Stimulated activated CD8-positive, alpha-beta memory T cell treated with anti-CD3 and anti-CD28 coated beads, Interleukin-4, amount 100 ng/mL, for 24 hours (primary cell): ENCODE measurements at places on chromosomes 2 and 18.

- DNase-seq = no peak
Observed at GRCh38 chr18:8011361-8011760, 444.2 kb downstream of the PTPRM start.

- DNase-seq = no peak
Observed at GRCh38 chr2:167147271-167147941, 259.1 kb downstream of the XIRP2 start.

- DNase-seq = no peak
Observed at GRCh38 chr18:477565-477964, 22.9 kb downstream of the COLEC12 start.

DNA sequence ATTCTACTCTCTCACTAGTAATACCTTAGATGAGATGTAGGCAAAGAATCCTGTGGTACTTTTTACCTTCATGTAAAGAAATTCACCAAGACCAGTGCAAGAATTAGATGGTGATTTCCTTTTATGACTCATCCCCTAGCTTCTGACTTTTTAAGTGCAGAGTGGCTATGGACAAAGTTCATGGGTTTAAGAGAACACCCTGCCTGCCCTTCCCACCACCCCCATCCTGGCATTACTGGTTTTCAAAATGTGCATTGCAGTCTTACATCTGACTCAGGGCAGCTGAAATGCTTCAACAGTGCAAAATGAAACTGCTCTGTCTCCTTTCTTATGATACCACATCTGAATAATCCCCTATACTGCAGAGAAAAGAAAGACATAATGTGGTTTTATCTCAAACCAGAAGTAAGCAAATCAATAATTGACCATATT lies 22.6 kb downstream of the MAIP1 start:
- no peak for DNase-seq

- no peak for DNase-seq
Observed at GRCh38 chr2:206846981-206847834, 81.8 kb downstream of the FASTKD2 start.

GRCh38 chr2:43798300-43798699 lies 24.5 kb downstream of the DYNC2LI1 start:
- no peak for DNase-seq

DNA sequence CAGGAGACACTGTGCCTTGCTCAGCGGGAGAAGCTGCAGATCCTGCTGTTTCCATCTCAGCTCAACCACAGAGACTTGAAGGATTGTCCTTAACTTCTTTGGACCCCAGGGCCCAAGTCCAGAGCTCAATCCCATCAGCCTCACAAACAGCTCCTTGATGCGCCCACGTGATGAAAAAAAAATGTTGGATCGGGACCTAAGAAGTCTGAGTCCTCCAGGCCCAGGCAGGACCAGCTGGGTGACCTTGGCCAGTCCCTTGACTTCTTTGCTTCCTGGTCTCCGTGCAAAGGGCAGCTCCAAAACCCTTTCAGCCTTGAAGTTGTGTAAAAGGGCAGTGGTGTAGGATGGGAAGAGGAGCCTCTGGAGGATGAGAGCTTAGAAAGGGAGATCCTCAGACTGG lies 175.5 kb downstream of the ZFP36L2 start:
- DNase-seq = no peak

DNA sequence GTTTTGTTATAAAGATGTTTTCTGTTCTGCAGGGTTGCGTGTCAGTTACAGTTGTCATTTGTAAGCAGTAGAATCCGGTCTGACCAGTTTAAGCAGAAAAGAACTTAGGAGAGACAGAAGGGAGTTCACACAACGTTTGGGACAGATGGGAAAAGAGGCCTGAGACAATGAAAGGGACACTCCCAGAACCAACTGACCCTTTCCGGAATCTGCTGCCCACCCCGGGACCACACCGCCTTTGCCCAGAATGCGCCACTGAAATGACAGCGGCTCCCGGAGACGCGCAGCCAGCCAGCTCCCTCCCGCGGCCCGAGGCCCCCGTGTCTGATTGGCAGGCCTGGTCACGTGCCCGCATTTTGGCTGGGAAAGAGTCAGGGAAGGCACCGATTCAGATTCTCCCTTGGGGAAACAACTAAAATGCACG lies 244.6 kb downstream of the BCL2 start:
- DNase-seq = peak; percentile 48

- DNase-seq = no peak
Observed at GRCh38 chr18:36265015-36265414, 32.5 kb upstream of the FHOD3 start.

DNA sequence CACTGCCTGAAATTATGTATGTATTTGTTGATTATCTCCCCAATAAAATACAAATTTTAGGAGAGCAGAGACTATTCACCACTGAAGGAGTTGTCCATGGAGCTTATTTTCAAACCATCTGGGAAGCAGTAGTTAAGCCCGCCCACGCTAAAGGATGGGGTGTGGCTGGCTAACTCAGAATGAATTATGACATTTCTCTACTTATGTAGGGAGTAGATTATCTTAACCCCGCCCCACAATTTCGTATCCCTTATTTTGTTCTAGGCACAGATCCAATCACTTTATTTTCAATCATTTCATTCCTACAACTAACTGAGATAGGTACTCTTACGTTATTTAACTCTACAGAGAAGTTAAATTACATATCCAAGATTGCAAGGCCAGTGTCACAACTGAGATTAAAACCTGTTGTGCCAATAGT lies 1.4 kb upstream of the LAPTM4A start:
- DNase-seq = no peak

DNA sequence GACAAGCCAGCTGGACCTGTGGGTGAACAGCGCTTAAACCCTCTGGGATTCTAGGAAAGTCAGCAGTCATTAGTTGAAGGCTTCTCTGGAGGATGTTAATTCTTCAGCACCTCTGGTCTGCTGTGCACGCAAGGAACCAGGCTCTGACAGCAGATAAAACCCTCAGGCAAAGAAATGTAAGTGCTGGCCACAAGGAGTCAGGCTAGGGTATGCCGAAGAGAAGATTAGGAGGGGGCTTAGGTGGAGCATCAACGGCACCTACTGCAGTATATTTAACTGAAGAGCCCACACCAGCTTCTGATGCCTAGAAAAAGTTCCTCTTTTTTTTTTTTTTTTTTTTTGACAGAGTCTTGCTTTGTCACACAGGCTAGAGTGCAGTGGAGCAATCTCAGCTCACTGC lies 304.2 kb upstream of the MC4R start:
- no peak for DNase-seq

DNA sequence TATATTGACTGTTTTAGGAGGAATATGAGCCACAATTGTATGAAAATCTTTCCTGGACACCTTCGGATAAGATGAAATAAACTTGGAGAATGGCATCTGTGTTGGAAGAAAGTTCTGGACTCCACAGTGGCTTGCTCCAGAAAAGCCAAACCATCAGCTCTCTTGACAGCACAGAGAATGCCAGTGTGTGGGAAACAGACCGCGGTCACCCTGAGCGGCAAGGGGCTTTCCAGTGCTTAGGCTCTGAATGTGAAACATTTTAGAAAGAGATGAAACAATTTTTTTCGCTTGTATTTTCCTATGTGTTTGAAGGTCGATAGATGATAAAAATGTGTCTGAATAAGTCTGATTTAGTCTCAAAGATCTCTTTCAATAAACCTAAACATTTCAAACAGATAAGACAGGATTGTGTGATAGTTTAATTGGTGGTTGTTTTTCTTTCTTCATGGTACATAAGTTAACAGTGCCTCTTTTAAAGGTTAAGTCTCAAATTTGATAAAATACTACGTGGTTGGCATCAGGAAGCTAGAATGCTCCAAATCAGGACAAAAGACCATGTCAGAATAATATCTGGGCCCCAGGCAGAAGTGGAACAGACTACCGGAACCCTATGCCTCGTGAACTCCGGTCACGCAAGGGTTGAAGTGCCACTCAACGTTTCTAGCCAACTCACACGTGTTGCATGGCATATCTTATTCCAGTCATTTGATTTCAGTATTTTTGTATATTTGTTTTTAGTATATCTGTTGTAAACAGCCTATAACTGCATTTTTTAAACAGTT lies 28.9 kb downstream of the PTGR3 start:
- DNase-seq = no peak

DNA sequence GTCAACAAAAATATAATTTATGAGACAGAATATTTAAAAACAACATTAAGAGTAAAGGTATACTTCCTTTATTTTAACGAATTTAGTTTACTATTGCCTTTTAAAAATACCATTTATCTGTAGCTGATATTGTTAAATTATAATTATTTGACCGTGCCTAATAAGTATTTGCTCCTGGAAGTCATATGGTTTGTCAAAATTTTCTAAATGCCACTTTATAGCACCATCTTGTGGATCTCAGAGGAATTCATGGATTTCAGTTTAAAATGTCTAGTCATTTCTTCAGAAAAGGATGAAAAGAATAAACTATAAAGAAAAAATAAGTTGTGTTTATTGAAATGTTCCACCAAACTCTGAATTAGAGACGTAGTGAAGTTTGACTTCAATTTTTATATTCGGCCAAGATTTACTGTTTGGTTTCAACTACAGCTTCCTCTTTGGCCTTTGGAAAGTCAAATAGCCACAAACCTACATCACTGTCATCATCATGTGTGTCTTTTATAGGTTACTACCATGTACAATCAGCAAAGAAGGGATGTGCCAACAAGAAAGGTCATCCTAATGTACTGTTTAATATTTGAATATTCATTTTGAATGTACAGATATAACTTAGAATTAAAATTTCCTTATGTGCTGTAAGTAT lies 10.3 kb upstream of the FTCDNL1 start:
- no peak for DNase-seq

- DNase-seq = no peak
Observed at GRCh38 chr2:120436885-120437603, 91.1 kb downstream of the INHBB start.

DNA sequence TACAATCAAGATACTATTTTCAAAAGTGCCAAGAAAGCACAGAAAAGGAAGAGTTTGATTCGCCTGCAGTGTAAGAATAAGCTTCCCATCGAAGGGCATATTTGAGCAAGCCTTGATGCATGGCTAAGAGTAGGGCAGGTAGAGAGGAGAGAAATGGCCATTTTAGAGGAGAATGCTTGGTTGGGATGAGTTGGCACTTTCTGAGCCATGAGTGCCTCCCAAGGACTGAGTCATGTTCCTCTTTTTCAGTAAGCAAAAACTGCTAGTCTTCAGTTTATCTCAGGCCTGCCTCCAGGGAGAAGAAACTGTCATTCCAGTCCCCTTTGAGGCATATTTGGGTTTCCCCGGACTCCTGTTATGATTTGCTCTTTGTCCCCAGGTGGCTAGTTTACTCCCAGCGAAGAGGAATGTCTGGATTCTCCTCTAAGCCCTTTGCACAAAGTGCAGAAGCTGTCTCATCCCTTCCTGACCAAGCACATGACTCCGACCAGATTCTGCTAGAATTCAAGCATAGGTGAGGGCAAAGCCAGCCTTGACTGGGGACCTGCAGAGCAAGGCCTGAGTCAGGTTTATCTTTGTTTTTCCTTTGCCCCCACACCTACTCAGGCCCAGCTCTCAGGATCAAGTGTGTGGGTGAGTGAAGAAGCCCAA lies 115.2 kb downstream of the TTC32 start:
- DNase-seq = no peak

DNA sequence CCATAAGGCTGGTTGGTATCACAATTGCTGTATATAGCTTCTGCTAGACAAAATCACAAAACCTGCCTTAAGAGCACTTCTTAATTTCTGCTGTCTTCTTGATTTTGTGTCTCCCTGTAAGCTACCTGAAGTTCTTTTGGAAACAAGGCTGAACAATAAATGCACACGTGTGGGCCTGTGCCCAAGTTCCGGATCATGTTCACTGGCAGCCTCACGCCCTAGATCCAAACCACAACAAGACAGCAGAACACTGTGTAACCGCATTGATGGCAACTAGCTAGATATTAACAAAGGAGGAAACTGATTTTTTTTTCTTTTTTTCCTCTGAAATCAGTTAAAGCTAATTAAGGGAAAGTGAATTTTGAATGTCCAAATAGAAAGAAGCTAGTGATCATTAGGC lies 81.5 kb upstream of the LYPD6B start:
- DNase-seq = no peak

DNA sequence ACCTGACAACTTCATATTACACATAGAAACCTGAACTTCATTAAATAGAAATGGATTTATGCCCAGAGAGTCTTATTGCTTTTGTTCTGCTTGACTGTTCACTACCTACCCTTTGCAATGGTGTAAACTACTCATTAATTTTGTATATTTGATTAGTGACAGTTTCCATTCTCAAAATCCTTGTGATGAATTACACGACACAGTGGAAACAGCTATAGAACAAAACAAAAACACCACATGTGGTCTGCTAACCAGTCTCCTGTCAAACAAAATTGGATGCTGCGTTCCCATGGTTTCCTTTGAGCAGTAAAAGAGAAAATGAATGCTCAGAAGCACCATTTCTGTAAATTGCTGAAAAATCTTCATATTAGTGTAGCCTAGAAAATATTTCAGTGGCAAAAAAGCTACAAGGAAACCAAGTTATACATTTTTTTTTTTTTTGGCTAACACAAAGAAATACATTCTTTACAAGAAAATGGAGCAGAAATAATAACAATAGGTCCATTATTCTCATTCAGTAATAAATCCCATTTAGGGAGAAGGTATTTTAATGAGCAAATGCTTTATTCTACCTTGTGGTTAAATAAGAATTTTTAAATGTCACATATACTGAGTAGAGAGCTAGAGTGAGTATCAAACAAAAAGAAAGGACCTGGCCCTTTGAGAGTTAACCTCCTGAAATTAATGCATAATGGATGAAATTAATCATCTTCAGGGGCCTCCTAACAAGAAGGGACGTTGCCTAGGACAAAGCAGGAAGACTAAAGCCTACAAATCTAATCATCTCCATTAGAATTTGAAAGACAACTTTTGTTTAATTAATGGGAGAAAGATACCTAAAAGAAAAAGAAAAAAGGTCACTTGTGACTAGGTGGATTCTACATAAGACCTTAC lies 355.1 kb upstream of the ZC3H15 start:
- no peak for DNase-seq

- DNase-seq = no peak
Observed at GRCh38 chr2:10536569-10537133, 88.5 kb upstream of the ODC1 start.

GRCh38 chr18:35469725-35470124 lies 28.0 kb downstream of the INO80C start:
- no peak for DNase-seq
